T-helper 22 cell (primary cell): ENCODE measurements at places on chromosomes 4 and X.

DNA sequence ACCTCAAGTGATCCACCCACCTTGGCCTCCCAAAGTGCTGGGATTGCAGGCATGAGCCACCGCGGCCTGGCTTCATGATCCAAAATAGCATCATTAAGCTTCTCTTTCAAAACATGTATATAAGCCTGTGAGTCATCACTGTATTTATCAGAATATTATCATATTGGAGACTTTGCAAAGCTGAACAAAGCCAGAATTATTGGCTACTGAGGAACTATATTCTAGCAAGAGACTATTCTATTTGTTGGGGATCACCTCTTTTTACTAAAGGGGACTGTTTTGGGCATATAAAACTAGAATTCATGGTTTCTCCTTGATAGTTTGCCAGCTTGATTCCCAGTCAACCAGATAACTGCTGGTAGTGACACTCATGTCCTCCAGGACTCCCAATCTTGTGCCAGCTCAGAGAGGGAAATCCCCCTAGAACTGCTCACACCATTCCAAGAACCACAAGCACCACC, 40.1 kb downstream of the TET2 start:
- no peak for DNase-seq

- no peak for DNase-seq
Measured at GRCh38 chr4:141311246-141312204, 90.8 kb downstream of the ZNF330 start.

- DNase-seq, result no peak
Measured at GRCh38 chr4:76301068-76301774, 5.3 kb upstream of the STBD1 start.

DNA sequence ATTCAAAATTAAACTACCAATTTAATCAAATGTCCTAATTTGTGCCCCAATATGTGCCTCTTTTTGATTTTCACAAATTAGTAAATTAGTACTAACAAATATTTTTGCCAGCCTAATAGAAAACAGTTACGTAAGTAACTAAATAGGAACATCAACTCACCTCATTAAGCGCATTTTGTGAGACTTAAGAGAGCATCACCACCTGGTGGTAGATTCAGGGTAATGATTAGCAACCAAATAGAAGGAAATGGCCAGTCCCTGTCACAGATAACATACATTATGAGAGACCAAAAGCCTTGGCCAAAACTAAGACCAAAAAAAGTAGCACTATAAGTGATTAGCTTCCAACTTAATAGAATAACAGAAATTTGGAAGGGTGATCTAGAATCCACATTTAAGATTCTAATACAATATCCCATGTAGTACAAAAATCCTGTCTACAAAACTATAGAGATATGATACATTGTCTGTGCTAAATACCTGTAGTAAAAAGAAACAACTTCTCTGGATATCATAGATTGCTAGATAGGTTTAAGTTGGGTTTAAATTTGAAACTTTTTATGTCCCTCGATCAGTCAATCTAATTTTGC, 46.7 kb downstream of the C4orf46 start:
- DNase-seq, result no peak

- DNase-seq, result no peak
Measured at GRCh38 chr4:101224358-101225218, 122.7 kb downstream of the PPP3CA start.

GRCh38 chr4:122689972-122690371, 42.5 kb upstream of the BBS12 start:
- DNase-seq, result no peak

DNA sequence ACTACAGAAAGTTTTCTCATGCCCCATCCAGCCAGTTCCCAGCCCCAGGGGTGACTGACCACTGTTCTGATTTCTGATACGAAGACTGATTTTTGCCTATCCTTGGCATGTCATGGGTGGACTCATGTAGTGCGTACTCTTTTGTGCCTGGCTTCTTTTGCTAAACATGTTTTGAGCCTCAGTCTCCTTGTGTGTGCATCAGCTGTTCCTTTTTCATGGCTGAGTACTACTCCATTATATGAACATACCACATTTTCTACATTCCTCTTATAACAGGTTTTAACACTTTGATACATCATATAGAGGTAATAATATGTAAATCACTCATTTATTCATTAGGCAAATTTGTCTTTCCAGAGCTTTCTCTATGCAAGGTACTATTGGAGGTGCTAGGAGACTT, 126.7 kb downstream of the ANAPC4 start:
- DNase-seq, result no peak

DNA sequence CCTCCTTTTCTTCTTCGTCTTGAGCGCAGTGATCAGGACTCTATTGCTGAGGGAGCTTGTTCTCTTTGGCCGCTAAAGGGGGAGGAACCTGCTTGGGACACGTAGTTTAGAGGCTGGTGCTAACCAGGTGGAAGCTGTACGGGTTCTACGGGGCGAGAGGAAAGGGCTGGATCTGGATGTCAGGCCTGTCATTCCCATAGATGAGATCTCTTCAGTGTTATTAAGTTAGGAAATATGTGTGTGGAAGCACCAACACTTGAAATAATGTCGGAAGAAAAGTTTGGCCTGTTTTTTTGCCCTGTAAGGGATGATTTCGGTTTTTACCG, 643 bp downstream of the SRP72 start:
- no peak for DNase-seq

DNA sequence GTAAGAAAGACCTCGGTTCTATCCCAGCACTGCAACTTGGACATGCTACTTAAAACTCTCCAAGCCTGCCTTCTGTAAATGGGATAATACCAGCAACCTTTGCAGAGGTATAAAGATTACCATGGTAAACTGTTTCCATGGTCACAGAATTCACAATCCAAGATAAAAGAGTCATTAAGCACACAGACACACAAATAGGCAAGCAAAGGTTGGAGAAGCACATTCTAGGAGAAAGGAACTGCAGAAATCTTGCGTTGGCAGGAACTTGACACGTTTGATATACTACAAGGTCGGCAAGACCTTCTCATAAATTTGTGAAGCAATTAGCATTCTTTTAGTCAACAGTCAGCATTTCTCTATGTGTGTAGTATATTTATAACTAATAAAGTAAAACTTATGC, 12.3 kb upstream of the CHRNA9 start:
- no peak for DNase-seq

- no peak for DNase-seq
Measured at GRCh38 chr4:186058253-186058979, 10.5 kb upstream of the TLR3 start.
